Liver (tissue), 10 donors: ENCODE measurements at places on chromosomes 7 and 10.
A peak's percentile ranks its signal among the peaks of the same experiment; 100 is the strongest.

- H3K36me3 ChIP-seq = no peaks in the 10 kb centered on the region
- H3K27ac ChIP-seq = no peak overlapping the region
- H3K4me1 ChIP-seq = no peaks in the 10 kb centered on the region
- no peaks in the 10 kb centered on the region for H3K27me3 ChIP-seq
- no peak for DNase-seq
These were observed 15.7 kb upstream of the MACC1 start for GRCh38 chr7:20232848-20233247.

GRCh38 chr10:72316386-72316700, 38.4 kb downstream of the DNAJB12 start:
- DNase-seq = no peak
- no peaks in the 10 kb centered on the region for H3K27me3 ChIP-seq
- H3K4me1 ChIP-seq = peaks cover 53% of the 10 kb centered on the region
- no peaks in the 10 kb centered on the region for H3K36me3 ChIP-seq
- H3K4me3 ChIP-seq = no peak overlapping the region

GRCh38 chr10:71231206-71231605, 18.8 kb downstream of the UNC5B start:
- no peak overlapping the region for H3K4me3 ChIP-seq
- H3K27me3 ChIP-seq = no peaks in the 10 kb centered on the region
- no peaks in the 10 kb centered on the region for H3K4me1 ChIP-seq
- H3K36me3 ChIP-seq = no peaks in the 10 kb centered on the region

GRCh38 chr7:92697012-92697411, 106.8 kb upstream of the FAM133B start:
- H3K4me3 ChIP-seq = no peak overlapping the region
- DNase-seq = no peak
- H3K27ac ChIP-seq = no peak overlapping the region
- no peaks in the 10 kb centered on the region for H3K27me3 ChIP-seq
- peaks cover 25% of the 10 kb centered on the region for H3K4me1 ChIP-seq

DNA sequence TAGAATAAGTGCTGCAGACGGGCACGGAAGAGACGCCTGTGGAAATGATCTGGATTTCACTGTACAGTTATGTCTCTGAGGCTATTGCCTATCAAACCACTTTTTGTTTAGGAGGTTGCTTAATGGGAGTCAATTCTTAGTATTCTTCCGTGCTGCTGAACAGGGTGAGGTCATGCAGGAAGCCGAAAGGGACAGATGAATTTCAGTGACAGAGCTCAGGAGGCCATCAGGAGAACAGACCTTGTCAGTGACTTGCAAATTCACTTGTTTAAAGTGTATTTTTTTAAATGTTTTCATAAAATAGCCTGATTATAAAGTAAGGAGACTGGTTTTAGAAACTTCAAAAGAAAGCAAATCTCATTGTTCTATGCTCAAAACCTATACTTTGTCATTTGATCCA, 58.9 kb downstream of the XRCC2 start:
- H3K27me3 ChIP-seq = no peaks in the 10 kb centered on the region
- DNase-seq = no peak
- no peaks in the 10 kb centered on the region for H3K4me1 ChIP-seq
- no peaks in the 10 kb centered on the region for H3K36me3 ChIP-seq

GRCh38 chr7:154861589-154861988, 141.3 kb downstream of the PAXIP1 start:
- H3K36me3 ChIP-seq = no peaks in the 10 kb centered on the region
- DNase-seq = no peak
- no peak overlapping the region for H3K4me3 ChIP-seq
- no peaks in the 10 kb centered on the region for H3K27me3 ChIP-seq
- no peaks in the 10 kb centered on the region for H3K4me1 ChIP-seq

GRCh38 chr7:10034843-10035556, 938.7 kb upstream of the PHF14 start:
- H3K4me3 ChIP-seq = no peak overlapping the region
- no peak for DNase-seq

DNA sequence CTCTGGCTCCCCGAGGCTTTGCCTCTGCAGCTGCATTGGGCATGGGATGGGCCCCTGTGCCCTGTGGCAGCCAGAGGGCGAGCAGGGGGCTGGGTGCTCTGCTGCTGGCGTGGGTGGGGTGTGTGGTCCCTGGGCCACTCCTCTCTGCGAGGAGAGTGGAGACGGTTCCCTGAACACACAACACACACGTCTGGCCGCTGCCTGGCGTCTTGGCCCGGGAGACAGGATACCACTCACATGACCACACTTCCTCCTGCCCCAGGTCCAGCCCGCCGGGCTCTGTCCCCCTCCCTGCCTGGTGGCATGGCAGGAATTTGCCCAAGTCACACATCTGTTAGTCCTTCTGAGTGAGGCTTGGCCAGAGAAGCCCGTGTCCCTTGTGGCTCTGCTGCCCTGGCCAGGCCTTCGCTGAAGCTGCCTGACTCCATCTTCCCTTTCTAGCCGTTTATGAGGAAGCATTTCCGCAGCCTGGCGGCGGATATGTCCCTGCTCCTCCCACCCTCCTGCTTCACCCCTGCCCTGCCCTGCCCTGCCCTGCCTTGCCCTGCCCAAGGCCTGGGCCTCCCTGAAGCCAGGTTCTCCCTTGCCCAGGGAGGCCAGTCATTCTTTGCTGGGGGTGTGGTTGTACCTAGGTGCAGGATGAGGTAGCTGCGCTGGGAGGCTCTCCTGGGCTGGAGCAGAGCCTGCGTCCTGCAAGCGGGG, 3.0 kb downstream of the BRI3 start:
- peak overlapping the region; percentile 87 for H3K27ac ChIP-seq
- H3K4me1 ChIP-seq = peaks cover 68% of the 10 kb centered on the region
- H3K4me3 ChIP-seq = peak overlapping the region; percentile 88
- no peaks in the 10 kb centered on the region for H3K27me3 ChIP-seq
- DNase-seq = no peak
- H3K36me3 ChIP-seq = no peaks in the 10 kb centered on the region

GRCh38 chr7:38872202-38872601, 36.8 kb downstream of the VPS41 start:
- peaks cover 7% of the 10 kb centered on the region for H3K4me1 ChIP-seq
- H3K4me3 ChIP-seq = no peak overlapping the region
- H3K27me3 ChIP-seq = no peaks in the 10 kb centered on the region
- no peak for DNase-seq
- no peak overlapping the region for H3K27ac ChIP-seq
- peaks cover 13% of the 10 kb centered on the region for H3K36me3 ChIP-seq

GRCh38 chr7:29090836-29091601, 55.3 kb downstream of the CPVL start:
- no peaks in the 10 kb centered on the region for H3K36me3 ChIP-seq
- no peak overlapping the region for H3K27ac ChIP-seq
- no peaks in the 10 kb centered on the region for H3K27me3 ChIP-seq
- H3K4me3 ChIP-seq = no peak overlapping the region
- no peaks in the 10 kb centered on the region for H3K4me1 ChIP-seq
- no peak for DNase-seq

DNA sequence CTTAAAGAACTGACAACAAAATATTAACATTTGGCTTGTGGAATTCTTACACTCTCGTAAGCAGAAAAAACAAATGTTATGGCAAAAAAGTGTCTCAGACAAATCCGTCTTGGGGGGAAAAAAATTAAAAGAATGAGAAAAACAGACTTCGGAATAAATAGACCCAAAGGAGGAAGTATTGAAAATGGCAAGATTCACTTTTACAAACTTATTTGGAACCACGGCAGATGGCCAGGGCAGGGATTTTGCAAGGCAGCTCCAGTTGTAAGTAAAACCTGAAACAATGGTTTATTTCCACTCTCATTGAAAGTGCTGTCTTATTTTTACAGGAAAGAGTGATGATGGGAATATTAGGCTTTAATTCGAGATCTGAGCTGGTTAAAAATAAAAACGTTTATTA, 1.5 kb upstream of the ZNF438 start:
- no peaks in the 10 kb centered on the region for H3K27me3 ChIP-seq
- no peak overlapping the region for H3K4me3 ChIP-seq
- no peak for DNase-seq
- H3K36me3 ChIP-seq = no peaks in the 10 kb centered on the region

DNA sequence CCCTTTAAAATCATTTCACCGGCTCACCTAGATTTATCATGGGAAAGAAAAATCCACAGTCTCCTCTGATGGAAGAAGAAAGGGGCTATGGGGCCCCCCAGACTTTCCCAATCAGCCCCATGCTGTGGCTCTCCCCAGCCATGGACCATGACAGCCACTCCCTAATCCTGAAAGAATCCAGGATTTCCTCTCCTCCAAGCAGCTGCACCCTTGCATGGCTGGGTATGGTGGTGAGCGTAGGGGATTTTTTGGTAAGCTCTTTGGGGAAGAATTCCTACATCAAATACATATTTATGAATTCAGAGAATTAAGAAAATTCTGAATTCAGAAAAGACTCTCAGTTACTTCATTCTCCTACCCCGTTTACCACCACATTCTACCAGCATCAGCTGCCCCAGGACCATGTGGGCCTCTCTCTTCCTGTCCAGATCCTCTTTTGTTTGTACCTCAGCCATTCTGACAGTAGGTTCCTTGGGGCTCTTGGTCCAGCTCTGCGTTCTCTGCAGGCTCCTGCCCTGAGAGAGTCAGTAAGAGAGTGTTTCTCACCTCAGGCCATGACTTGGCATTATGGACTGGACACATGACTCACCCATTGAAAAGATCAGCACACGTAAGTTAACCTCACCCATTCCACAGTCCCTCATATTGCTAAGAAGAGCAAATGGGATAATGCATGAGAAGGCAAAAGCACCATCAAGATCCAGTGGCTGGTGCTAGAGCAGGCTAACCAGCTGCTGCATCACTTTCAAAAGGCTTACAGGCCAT, 337.8 kb downstream of the ELMO1 start:
- H3K27ac ChIP-seq = no peak overlapping the region
- no peaks in the 10 kb centered on the region for H3K27me3 ChIP-seq
- H3K36me3 ChIP-seq = peaks cover 1% of the 10 kb centered on the region
- no peak for DNase-seq

- no peak for DNase-seq
- no peak overlapping the region for H3K27ac ChIP-seq
- H3K4me1 ChIP-seq = no peaks in the 10 kb centered on the region
- no peaks in the 10 kb centered on the region for H3K27me3 ChIP-seq
- H3K4me3 ChIP-seq = no peak overlapping the region
- H3K36me3 ChIP-seq = no peaks in the 10 kb centered on the region
These were observed 148.5 kb downstream of the LRRN3 start for GRCh38 chr7:111239437-111239836.

DNA sequence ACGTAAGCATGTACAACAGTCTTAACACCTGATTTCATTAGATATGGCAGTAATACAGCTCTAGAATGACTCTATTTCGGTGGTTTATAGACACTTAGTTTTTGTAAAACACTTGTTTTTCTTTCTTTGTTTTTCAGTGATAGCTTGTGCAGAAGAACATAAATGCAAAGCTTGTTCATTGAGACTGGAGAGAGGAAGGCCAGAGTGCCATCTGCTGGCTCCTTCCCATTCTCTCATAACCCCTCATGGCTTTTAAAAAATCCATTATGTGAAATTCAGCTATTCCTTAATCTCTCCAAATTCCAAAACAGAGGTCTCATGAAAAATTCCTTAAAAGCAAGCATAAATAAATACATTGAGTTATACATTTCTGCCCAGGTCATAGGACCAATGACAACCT, 76.3 kb downstream of the CACNB2 start:
- no peak overlapping the region for H3K4me3 ChIP-seq
- no peak overlapping the region for H3K27ac ChIP-seq
- no peaks in the 10 kb centered on the region for H3K36me3 ChIP-seq
- H3K4me1 ChIP-seq = no peaks in the 10 kb centered on the region
- H3K27me3 ChIP-seq = no peaks in the 10 kb centered on the region

GRCh38 chr10:21808550-21808949, 195.0 kb downstream of the DNAJC1 start:
- no peaks in the 10 kb centered on the region for H3K36me3 ChIP-seq
- no peak overlapping the region for H3K27ac ChIP-seq
- H3K4me1 ChIP-seq = no peaks in the 10 kb centered on the region
- no peak overlapping the region for H3K4me3 ChIP-seq

DNA sequence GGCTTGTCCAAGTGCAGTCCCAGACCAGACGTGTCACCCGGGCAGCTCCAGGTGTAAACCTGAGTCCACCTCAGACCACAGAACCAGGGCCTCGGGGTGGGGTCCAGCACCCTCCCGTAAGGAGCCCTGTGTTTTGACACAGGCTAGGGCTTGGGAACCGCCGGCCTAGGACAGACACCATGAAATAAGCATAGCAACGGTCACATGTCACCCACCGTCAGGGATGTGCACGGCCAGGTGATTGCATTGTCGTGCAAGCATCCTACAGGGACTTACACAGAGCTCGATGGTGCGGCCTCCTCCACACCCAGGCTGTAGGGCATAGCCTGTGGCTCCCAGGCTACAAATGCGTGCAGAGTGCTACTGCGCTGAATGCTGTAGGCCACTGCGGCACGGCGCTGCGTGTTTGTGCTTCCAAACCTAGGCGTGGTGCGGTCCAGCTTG, 10.6 kb downstream of the ZFAND2A start:
- no peak overlapping the region for H3K4me3 ChIP-seq
- no peak overlapping the region for H3K27ac ChIP-seq
- H3K36me3 ChIP-seq = peaks cover 25% of the 10 kb centered on the region
- no peaks in the 10 kb centered on the region for H3K27me3 ChIP-seq

DNA sequence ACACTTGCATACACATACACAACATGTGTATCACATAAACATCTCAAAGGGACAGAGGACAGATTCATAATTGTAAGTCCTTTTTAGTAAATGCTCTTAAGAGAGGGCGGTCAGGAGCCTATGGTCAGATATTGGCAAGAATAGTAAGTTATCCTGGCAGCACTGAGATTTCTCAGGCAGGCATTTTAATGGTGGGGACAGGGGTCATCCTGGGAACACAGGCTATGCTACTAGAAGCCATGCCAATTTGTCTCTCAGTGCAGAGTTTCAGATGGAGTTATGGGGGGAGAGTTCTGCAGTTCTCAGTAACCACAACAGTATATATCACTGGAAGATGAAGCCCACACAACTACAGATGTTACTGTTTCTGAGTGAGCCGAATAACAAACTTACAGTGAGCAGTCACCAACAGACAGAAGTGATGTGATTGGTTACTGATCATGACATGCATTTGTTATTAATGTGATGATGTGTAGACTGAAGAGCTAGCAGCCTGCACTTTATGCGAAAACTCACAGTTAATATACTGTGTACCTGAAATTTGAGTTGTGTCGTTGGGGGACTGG, 16.4 kb downstream of the ZNF487 start:
- H3K4me3 ChIP-seq = no peak overlapping the region
- no peaks in the 10 kb centered on the region for H3K36me3 ChIP-seq
- peaks cover 15% of the 10 kb centered on the region for H3K4me1 ChIP-seq
- no peak overlapping the region for H3K27ac ChIP-seq
- no peaks in the 10 kb centered on the region for H3K27me3 ChIP-seq

GRCh38 chr10:98096316-98096715, 38.1 kb upstream of the R3HCC1L start:
- no peak overlapping the region for H3K27ac ChIP-seq
- no peak for DNase-seq
- H3K36me3 ChIP-seq = no peaks in the 10 kb centered on the region
- no peaks in the 10 kb centered on the region for H3K4me1 ChIP-seq
